ENCODE measurements at places on chromosomes 16 and 17.

GRCh38 chr16:22123146-22123545 lies 30.8 kb downstream of the VWA3A start:
- DNase-seq = no peak

DNA sequence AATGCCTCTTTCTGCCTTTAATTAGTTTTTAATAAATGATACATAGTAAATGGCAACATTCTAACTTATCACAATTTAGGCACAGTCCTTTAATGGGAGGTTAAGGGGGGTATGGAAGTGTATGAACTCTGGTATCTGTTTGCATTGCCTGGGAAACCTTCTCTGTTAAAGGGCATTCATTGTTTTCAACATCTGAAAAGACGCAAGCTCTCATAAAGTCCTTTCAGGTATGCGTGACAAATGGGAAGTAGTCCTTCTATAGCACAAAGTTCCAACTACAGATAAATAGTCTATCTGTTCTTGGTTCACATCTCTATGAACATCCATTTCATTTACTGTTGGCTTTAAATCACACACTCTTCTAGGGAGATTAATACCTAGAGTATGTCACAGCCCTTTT lies 298.0 kb upstream of the PMFBP1 start:
- no peak for DNase-seq

GRCh38 chr16:24966031-24966430 lies 49.1 kb downstream of the ARHGAP17 start:
- no peak for DNase-seq

- DNase-seq = no peak
Measured at GRCh38 chr16:12586701-12587100, 217.0 kb downstream of the CPPED1 start.

DNA sequence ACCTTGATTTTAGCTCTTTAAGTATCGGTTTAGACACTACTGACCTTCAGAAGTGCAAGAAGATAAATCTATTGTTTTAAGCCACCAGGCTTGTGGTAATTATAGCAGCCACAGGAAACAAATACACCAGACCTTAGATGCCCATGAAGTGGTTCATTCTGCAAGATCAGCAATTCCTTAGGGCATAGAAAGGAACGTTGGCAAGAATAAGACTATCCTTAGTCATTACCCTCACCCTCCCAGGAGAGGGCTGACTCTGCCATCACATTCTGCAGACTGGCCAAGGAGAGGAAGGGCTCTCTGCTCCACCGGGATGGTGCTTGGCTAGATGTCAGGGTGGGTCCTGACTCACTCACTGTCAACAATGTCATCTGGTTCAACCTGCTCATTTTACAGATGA lies 14.1 kb upstream of the NDEL1 start:
- DNase-seq = no peak

DNA sequence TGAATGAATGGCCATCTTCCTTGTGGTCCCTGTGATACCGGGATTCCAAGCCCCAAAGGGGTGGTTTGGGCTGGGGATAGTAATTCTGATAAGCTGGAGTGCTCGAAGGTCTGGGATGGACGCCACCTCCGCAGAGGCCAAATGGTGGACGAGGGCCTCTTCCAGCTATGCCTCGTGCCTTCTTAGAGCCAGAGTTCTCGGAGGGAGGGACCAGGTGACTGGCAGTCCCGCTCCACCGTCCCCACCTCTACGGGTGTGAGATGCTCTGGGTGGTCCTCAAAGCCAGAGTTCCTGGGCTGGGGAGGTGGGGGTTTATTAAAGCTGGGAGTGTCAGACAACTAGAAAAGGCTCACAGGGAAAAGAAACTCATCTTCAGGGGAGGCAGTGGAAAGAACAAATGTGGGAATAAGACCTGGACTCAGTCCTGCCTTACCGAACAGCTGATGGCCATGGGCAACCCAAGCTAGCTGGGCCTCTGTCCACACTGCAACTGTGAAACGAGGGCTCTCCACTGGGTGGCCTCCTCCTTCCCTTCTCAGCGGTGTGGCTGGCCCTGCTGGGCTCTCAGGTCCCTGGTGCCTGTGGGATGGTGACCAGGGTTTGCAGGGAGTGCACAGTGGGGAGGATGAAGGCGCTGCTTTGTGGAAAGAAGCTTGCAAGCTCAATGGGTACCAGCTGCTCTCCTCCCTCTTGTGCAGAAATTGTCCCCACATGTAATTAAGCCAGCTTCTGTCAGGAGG lies 75.2 kb downstream of the N4BP1 start:
- no peak for DNase-seq

GRCh38 chr16:81933361-81933760 lies 77.9 kb downstream of the SDR42E1 start:
- no peak for DNase-seq

DNA sequence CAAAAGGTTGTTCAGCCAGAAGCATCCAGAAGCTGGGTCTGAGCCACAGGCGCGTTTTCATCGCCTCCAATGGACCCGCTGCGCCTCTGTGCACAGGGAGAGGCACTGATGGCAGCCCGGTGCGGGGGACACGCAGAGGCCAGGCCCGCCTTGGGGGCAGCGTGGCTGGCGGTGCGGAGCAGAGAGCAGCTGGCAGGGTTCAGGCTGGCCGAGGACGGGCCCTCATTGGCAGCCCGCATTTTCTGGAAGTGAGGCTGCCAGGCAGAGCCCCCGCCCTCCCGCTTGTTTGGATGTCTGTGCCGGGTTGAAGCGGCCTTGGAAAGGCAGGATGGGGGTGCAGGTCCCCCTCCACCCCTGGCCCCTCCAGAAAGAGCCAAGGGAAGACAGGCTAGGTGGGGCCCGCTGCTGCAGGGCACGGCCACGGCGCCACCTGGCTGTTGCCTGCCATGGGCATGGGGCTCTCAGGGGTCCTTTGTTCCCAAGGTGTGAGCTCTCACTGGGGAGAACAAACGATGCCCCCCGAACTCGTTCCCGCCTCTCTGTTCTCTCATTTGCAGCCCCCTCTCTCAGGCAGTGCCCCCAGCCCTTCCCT lies 18.8 kb downstream of the GSE1 start:
- DNase-seq = no peak

- DNase-seq = no peak
Measured at GRCh38 chr17:37802061-37802595, 57.3 kb upstream of the HNF1B start.

GRCh38 chr17:31114956-31115555 lies 20.3 kb downstream of the NF1 start:
- DNase-seq = no peak

DNA sequence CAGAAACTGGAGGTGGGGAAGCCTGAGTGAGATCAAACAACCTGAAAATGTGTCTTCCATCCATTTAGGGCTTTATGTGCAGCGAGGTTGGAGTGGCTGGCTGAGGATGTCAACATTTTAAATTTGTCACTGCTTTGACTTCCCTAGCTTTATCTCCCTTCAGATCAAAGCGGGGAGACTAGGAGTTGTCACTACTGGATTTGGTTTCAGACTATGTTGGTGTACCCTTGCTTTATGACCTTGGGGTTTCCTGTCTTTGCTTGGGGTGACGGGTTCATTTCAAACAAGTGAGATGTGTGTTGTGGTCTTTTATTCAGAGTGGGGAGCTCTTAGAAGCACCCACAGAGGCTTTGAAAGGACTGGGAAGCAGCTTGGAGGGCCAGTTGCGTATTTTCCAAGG lies 25.6 kb downstream of the MSI2 start:
- no peak for DNase-seq
